ENCODE measurements at places on chromosomes 7 and 10.

DNA sequence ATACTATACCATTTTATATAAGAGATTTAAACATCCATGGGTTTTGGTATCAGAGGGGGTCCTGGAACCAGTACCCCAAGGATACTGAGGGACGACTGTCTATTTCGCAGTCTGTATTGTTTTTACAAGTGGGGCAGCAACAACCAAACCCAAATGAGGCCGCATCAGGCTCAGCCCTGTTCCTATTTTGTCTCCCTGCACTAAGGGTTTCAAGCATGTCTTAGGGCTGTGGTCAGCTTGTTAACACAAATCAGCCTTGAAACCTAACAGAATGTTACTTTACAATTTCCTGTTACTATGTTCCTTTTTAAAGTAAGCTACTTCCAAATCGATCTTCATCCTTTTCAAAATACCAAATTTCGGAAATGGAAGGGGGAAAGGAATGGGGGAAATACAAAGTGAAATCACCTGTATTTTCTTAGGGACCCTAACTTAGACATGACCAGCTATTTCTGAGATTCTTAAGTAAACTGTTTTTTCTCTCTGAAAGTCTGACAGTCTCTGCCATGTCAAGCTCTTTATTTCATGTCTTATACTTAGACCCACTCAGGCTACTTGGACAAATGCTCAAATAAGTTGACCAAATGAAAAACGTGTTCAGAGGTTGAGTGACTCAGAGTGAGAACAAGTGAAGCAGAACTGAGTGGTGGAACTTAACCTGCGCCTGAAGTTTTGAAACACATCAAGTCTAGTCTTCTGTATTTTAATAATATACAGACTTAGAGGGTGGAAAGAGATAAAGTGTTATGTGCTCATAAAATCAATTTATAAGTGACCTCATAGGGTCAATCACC is 75.8 kb downstream of the C1GALT1 start:
- DNase-seq = no peak

DNA sequence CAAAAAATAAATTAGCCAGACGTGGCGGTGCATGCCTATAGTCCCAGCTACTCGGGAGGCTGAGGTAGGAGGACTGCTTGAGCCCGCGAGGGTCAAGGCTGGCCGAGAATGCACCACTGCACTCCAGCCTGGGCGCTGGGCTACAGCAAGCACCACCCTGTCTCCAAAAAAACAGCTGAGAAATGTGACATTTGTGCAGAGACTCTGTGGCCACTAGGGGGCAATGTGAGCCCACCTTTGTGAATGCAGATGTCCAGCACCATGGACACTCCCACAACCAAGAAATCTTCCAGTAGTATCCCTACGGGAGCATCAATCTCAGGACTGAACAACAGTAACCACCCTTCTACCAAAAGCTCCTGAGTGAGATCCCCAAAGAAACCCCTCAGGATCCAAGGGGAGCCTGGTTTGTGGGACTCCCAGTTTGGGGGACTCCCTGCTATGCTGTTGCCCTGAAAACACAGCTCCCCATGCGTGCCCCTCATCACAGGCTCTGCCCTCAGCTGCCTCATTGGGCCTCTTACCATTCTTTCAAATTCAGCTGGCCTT is 6.2 kb upstream of the AHCYL2 start:
- peak; percentile 64 for DNase-seq

GRCh38 chr10:100811752-100812750 is 66.7 kb downstream of the PAX2 start:
- no peak for DNase-seq

DNA sequence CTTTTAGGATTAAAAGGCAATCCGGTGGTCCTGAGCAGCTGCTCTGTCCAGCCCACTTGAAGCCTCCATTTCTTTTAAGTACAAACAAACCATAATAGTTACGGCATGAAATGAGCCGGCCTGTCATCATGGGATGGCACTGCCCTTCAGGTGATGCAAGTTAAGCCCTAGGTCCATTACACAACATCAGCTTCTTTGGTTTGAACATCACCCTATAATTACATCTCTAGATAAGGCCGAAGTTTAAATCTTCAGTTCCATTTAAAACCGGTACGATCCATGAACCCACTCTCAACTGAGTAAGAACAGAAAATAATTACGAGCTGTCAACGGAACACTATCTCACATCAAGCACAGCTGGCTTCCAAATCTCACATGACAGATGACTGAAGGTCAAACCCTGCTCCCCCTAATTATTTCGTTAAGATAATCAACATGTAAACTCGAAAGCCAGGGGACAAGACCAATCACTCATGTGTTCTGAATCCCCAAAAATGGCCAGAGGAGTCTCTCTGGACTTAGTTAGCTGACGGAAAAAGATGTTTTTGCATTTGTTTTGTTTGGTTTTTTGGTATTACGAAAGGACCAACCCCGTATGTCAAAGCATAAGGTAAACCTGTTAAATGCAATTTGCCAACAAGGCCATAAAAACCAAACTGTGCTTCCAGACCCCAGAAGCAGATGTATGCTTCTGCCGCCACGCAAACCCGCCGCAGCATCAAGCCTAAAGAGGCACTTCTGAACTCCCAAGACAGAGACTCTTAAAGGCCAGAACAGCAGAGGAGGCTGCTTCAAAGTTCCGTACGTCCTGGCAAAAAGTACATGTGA is 10.8 kb downstream of the GNA12 start:
- no peak for DNase-seq

- DNase-seq = no peak
These were observed 102.9 kb downstream of the EXOC4 start for GRCh38 chr7:133355822-133356221.

Measured in stimulated activated CD4-positive, alpha-beta T cell treated with anti-CD3 and anti-CD28 coated beads, Interleukin-1b, Interleukin-23, amount 100 ng/mL, for 24 hours (primary cell).